Stimulated activated CD4-positive, alpha-beta T cell treated with anti-CD3 and anti-CD28 coated beads, Interleukin-4, amount 100 ng/mL, for 1 hour (primary cell): ENCODE measurements at places on chromosomes 12 and 14.
A peak's percentile ranks its signal among the peaks of the same experiment; 100 is the strongest.

- no peak for DNase-seq
Measured at GRCh38 chr12:5971194-5971850, 26.3 kb upstream of the ANO2 start.

GRCh38 chr12:27299102-27299501, 33.5 kb upstream of the BMAL2 start:
- no peak for DNase-seq

DNA sequence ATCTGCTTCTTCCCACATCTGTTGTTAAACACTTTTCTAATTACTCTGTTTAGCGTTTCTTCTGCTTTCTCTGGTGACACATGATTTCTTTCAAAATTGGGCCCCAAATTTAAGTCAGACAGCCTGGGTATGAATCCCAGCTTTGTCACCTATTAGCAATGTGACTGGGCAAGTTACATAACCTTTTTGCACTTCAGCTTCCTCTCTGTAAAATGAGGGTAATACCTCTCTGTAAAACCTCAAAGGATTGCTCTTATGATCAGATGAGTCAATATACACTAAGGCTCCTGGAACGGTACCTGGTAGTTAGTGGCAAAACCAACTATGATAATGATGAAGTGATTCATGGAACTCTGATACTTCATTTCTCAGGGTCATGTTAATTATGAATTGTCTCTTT, 33.0 kb downstream of the E2F7 start:
- no peak for DNase-seq

DNA sequence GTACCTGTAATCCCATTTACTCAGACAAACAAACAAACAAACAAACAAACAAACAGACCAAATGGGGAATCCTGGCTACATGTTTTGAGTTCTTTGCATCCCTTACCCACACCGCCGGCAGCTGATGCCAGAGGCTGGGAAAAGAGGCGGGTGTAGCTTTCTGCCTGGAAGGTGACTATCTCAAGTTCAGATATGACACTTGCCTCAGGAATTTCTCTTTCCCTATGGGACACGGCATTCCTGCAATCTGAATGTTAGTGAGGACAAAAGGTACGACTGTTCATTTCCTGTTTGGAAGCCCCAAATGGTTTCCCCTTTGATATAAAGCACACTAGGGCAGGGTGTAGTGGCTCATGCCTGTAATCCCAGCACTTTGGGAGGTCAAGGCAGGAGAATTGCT, 2.9 kb downstream of the MYL2 start:
- no peak for DNase-seq

DNA sequence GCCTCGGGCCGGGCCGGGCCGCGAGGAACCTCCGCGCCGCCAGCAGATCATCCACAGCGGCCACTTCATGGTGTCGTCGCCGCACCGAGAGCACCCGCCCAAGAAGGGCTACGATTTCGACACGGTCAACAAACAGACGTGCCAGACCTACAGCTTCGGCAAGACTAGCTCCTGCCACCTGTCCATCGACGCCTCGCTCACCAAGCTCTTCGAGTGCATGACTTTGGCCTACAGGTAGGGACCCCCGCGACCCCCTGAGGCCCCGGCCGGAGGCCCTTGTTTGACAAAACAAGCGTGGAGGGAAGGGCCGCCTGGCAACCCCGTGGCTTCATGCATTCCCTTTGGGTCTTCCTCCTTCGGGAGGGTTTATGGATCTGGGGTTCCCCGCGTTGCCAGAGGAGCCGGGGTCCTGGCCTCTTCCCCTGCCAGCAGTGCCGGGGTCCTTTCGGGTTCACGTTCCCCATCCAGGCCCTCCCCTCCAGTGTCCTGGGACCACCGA, 526 bp downstream of the MLXIP start:
- peak; percentile 33 for DNase-seq

GRCh38 chr14:63638493-63638892, 3.2 kb downstream of the WDR89 start:
- no peak for DNase-seq

DNA sequence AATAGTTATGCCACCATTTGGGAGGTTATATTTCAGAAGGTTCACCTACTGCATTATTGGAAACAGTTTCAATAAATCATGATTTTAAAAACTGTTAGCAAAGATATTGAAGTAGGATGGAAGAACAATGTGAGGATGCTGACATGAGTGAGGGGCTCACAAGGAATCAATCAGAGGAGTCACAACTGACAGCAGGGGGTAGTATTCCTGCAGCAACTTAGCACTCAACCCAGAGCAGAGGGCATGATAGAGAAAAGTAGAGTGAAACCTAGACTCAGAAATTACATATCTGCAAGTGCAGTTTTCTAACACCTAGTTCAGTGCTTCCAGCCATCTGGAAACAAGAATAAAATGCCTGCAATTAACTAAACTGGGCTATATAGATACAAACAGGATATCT, 772.5 kb upstream of the USP15 start:
- DNase-seq: no peak

DNA sequence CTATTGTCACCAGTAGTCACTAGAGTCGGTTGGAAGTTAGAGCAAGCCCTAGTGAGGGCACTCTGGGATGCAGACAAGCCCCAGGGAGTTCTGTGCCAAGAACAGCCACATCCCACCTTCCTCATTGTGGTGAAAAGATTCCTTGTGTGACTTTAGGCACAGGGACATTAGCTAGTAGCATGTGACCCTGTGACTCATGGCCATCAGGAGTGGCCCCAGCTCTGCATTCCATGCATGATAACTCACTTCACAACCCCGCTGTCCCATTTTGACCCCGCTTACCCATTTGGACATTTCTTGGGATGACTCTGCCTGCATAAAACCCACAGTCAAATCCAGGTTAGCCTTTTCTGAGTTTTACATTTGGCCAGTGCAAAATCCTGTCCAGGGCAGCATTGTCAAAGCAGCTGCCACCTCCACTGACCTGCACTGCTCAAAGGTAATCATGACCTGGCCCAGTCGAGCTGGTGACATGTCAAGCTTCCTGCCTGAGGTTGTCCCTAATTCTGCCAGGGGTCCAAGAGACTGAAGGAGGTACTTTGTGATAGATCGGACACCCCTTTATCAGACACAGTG, 430.5 kb downstream of the DPF3 start:
- DNase-seq: no peak

DNA sequence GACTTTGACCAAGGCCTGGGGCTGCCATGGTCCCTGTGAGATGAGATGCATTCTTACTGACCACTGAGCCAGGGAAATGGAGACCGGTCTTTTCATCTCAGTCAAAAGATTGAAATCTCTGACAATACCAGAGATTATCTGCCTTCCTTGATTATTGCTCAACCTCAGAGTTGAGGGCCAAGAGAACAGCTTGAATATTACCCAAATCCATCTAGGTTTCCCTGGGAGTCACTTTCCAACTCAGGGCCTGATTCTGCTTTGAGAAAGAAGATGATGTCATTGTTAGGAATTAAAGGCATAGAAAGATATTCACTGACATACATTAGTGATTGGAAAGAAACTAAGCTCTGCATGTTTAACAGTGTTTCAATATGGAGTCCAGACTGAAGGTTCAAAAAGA, 515.9 kb upstream of the TBX3 start:
- no peak for DNase-seq

DNA sequence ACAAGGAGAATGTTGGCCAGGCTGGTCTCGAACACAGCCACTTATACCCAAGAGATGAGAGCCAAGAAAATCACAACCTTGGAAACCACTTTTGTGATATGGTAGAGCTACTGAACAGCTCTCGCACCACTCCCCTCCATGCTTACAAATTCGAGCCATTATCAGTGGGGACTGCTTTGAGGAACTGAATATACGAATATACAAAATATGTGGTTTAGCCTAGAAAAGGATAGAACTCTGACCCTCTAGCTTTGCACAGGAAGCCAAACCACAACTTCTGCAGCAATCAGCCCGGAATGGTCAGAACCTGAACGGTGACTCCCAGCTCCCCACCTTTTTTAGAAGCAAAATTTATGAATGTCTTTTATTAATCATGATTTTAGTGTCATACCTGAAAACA, 129.8 kb upstream of the TMEM132C start:
- DNase-seq: no peak

DNA sequence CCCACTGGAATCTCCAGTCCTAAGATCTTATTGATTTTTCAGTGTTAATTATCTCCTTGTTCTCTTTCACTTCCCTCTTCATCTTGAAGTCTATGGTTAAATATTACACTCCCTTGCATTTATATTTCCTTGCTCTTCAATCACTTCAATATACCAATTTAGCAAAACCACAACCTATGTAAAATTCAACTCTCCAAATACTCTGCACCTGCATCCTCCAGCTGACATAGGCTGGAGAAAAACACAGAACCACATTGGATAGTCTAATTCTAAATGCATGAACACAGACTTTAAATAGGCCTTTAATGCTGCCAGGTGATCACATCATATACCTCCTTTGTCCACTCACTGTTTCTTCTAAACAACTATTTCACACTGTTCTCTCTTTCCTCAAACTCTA, 253.8 kb upstream of the GARIN6 start:
- DNase-seq: no peak

DNA sequence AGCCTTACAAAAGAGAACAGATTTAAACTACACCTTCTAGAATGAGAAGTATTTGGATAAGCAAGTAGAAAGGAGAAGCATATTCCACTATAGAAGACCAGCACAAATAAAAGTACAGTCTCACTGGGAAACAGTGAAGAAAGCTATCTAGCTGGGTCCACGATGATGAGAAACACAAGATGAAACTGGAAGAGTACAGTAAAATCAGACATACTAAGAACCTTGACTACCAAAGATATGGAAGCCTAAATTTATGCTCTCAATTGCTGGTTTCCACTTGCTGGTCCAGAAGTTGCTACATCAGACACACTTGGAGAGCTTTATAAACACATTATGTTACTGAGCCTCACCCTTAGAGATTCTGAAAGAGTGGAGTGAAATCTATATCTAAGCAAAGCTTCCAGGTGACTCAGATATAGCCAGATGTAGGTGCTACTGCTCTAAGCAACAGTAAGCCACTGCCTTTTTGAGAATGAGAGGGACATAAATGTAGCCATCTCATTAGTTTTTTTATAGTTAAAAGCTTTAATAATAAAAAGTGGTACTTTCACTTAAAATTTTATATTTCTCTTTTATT, 96.3 kb upstream of the BBS10 start:
- DNase-seq: no peak

DNA sequence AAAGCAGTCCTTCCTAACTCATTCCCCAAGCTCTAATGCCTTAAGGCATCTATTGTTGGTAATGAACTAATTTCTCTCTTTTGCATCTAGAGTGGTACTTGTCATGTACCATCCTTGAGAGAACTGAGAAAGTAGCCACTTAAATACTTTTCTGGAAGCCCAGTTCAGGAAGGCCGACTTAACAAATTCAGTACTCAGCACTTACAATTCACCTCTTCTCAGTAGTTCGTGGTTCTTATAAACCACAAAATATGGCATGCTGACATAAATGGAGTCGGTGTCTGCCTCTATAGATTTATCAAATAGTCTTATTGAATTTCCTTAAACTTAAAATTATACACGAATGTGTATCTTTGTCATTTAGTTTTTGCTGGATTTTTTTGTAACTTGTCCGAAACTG, 9.4 kb upstream of the COCH start:
- no peak for DNase-seq

GRCh38 chr12:43213608-43214007, 338.4 kb downstream of the ADAMTS20 start:
- DNase-seq: no peak

GRCh38 chr12:95633049-95633731, 81.9 kb upstream of the USP44 start:
- no peak for DNase-seq

DNA sequence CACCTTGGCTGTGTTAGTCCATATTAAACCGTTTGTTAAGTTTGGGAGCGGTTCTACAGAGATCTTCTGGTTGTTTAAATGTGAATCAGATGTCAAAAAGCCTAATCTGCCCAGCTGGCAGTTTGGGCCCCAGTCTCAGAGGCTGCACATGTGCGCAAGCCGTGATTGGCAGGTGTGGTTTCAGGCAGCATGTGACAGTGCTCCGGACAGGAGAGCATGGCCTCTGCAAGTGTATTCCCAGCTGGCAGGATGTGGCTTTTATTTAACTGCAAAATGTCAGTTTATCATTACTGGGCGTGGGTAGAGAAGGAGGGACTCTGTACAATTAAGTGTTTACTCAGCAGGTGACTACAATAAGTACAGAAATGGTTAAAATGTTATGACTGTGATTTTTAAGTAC, 77.5 kb downstream of the PELI2 start:
- DNase-seq: no peak

DNA sequence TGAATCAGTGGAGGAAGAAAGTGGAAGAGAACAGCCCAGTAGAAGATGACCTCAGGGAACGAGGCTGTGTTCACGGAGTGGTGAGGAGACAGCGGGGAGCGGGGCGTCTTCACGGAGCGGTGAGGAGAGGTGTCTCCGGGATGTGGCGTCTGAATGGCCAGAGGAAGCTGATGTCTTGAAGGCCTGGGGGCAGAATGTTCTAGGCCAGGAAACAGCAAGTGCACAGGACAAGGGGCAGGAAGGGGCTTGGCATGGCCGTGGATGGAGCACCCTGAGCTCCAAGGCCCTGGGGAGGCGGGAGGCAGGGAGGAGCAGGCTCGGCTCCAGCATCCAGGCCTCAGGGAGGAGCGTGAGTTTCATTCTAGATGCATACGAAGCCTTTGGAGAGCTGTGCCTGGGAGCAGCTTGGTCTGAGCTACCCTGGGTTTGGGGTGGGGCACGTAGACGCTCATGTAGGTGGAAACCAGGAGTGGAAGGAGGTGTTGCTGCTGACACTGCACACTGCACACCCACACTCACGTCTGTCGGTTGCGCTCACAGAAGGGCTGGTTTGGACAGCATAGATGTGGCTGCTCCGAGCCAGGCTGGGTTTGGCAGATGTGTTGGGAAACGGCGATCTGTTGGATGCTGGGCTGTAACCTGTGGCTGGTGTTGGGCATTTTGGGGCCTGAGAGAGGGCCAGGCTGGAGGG, 131.6 kb downstream of the ADGRD1 start:
- DNase-seq: no peak

DNA sequence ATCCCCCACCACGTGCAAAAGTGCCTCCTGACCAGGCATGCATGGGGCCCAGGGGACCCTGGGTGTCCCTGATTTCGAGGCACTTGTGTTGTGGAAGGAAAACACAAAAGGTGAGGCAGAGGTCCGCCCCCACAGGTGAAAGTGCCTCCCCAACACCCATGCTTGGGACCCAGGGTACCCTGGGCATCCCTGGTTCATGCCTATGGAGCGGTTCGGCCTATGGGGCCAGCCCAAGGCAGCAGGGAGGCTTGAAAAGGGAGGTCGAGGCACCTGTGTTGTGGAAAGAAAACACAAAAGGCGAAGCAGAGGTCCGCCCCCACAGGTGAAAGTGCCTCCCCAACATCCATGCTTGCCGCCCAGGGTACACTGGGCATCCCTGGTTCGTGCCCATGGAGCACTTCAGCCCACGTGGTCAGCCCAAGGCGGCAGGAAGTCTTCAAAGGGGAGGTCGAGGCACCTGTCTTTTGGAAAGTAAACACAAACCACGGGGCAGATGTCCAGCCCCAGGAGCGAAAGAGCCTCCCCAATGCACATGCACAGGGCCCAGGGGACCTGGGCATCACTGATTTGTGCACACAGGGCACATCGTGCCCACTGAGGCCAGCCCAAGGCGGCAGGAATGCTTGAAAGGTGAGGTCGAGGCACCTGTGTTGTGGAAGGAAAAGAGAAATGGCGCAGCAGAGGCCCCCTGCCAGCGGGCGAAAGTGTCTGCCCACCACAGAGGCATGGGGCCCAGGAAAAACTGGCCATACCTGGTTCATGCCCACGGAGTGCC, 375.5 kb downstream of the ALG10 start:
- no peak for DNase-seq

- no peak for DNase-seq
Measured at GRCh38 chr14:84129007-84129406, 1400.9 kb upstream of the FLRT2 start.
